ENCODE measurements at places on chromosomes 6 and 20.
A peak's percentile ranks its signal among the peaks of the same experiment; 100 is the strongest.

DNA sequence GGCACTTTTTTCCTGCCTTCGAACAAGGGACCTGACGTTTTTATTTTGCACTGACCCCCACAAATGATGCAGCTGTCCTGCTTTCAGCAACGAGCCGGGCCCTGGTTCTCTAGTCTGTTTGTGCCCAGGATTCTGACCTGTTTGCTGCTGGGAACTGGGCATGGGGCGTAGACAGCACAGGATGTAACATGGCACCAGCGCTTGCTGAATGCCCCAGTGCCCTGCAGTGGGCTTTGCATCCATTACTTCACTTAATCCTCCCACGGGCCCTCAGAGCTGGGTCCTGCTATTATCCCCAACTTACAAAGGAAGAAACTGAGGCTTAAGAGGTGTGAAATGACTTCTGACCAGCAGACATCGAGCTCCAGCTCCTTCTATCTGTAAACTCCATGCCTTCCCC, 80.4 kb upstream of the PMEPA1 start:
- no peak for DNase-seq

DNA sequence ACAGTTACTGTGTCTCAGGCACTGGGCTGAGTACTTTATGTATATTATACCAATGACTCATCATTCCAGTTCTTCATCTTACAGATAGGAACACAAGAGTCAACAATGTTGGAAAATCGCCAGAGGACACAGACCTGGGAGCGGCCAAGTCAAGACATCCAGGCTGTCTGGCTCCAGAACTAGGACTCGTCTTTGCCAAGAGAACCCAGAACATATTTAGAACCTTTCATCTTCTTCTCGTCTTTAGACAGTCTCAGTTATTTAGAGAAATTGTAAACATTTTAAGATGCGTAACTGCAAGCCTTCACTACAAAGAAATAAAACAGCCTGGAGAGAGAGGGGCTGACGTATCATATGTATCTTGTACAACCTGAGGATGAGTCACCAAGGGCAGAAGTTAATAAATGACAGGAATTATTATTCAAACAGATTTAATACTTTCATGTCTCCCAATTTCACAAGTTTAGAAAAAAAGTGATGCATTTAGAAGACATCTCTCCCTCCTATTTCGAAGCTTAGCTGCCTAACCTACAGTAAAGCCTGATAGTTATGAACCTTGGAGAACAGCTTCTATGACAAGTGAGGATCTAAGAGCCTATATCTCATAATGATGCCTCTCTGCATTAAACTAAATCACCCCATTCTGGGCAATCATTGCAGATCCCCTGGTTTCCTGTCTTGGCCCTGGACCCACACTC, 43.4 kb downstream of the SLC22A3 start:
- DNase-seq, result no peak

GRCh38 chr20:39049684-39050554, 87.8 kb downstream of the DHX35 start:
- peak; percentile 75 for DNase-seq

GRCh38 chr20:59925899-59926298, 7.5 kb downstream of the SYCP2 start:
- no peak for DNase-seq

DNA sequence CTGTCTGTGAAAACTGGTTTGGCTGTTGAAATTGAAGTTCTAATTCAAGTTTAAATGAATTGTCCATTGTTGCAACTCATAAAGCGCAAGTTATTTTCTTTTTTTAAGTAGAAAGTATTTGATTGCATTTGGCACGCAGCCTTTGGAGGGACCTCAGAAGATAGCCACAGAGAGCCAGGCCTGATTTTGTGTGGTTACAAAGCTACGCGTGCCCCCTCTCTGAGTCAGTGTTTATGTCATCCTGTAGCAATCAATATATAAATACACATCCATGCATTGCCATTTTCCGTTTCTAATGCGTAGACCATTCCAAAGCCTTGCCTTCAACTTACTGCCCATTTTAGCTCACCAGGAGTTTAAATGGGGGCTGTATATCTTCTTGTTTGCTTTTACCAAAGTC, 173.2 kb downstream of the TMEM242 start:
- no peak for DNase-seq

- no peak for DNase-seq
Observed at GRCh38 chr20:18543932-18544331, 23.3 kb upstream of the SMIM26 start.

DNA sequence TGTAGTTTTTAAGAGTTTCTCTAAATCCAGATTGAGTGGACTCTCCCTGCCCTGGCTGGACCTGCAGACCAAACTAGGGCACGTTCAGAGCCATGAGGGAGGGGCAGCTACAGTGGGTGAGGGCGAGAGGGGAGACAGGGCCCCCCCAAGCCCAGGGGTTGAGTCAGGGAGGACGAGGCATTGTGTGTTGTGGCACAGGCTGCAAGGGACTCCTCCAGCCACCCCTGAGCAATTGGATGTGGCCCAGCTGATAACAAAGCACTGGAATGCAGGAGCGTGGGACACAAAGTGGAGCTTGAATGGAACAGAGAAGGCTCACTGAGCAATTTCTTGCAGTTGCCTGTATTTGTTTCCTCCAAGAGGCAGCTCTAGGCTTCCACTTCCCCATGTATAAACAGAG, 43.5 kb upstream of the MYL9 start:
- DNase-seq, result no peak

DNA sequence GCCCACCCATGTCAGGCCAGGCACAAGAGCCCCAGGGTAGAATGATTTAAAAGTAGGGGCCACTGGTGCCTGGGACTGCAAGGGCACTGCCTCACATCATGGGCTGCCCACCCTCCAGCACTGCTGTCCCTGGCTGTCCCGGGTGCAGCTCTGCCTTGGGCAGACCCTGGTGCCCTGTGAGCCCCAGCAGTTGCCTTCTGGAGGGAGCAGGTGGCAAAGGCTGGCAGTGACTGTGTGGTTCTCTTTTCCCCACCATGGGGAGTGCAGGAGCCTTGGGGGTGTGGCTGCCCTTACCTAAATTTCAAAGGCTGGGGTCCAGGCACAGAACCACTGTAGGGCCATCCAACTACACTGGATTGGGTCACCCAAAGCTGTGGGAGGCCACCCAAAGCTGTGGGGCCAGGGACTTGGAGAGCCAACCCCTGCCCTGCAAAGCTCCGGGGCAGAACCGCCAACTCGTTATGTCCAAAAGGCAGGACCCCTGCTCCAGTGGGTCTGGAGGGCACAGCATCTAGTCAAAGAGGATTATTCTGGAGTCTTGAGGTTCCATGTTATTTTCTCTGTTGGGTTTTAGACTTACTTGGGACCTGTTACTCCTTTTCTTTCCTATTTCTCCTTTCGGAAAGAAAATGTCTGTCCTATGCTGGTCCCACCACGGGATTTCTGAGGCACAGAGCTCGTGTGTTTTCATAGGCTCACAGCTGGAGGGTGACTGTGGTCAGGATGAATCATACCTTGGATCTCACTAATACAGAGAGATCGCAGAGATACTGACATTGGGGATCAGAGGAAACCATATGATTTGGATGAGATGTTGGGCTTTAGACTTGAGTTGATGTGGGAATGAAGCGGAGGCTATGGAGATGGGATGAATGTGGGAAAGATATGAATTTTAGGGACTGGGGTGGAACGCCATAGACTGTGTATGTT, 65.3 kb downstream of the RAMACL start:
- no peak for DNase-seq

DNA sequence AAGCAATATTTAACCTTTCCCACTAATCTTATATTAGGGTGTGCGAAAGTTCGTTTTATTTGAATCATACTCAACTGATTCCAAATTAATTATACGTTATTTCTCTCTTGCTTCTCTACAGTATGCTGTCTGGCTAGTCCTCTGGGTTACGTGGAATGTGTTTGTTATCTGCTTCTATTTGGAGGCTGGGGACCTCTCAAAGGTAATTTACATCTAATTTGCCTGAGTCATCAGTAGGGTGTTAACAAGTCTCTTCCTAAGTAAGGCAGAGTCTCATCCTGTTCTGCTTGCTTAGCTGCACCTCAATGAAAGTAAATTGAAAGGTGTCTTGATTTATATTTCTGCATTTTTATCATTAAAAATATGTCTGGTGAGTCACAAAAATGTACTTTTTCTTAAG, 551.5 kb downstream of the NKAIN2 start:
- no peak for DNase-seq

DNA sequence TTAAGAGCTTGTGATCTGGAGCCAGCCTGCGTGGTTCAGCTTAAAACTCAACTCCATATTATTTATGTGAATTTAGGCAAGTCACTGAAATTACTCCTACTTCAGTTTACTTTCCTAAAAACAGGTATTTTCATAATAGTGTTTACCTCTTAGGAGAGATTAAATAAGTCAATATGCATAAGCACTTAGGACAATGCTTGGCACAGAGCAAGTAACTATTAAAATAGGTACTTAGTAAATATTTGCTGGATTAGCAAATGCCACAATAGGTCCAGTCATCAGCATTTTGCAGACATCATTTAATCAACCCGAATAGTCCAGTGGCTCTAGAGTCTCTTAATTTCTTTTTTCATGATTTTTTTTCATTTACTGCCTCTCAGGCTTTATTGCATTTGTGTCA, 78.6 kb upstream of the PTPRK start:
- DNase-seq, result no peak

DNA sequence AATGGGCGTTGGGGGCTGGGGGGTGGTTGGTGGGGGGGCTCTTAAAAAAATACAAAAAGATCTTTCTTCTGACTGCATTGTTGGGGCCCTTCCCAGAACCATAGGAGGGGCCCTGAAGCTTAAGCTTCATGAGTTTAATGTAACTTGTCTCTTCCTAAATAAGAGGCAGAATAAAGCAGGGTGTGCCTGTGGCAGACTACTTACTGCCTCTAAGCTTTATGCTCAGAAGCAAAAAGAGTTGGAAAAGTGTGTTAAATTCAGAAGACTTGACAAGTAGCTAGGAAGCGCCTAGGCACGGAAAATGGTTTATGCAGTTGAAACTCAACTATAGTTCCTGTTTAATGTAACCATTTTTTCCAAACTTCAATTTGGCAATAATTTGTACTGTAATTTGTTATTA, 44.5 kb downstream of the TIAM2 start:
- DNase-seq, result no peak

DNA sequence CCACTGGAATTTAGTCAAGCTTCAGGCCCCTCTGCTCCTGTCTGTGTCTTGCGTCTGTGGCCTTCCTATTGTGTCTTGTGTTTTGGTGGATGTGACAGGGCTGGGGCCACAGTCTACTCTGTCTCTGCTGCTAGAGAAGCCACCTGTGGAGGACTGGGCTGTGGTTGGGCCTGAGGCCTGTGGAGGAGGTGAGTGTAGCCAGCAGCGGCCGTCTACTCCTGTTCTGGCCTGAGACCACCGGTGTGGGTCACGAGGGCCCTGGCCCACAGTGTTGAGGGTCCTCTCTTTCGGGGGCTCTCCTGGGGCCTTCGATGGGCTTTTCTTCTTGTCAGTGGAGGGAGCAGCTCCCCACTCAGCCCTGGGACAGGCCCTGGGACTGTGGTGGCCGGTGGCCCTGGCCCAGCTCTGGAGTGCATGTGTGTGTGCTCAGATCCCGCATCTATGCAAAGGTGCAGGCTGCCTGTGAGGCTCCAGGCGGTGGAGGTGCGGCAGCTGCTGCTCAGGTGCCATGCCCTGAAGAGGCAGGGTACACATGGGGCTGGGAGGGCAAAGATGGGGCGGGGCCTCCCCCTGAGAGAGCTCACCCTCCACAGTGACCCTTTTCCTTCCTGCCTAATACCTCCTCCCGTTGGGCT, 20.8 kb downstream of the SDCBP2 start:
- no peak for DNase-seq

DNA sequence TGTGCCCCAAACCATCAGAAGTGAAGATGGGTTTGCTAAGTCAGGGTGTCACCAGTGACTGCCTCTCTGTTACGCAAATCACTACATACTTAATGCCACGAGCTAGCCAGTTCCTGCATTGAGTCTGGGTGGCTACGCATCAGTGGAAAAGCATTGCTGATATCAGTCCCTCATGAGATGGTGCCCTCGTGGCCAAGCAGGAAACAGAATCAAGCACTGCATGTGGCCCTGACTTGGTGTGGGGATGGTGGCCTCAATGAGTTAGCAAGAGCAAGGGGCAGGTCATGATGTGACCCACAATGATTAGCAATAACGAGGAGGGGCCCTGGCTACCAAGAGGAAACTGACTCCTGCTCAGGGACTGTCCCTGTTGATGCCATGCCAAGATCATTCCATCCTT, 51.6 kb upstream of the FNDC1 start:
- DNase-seq, result no peak

DNA sequence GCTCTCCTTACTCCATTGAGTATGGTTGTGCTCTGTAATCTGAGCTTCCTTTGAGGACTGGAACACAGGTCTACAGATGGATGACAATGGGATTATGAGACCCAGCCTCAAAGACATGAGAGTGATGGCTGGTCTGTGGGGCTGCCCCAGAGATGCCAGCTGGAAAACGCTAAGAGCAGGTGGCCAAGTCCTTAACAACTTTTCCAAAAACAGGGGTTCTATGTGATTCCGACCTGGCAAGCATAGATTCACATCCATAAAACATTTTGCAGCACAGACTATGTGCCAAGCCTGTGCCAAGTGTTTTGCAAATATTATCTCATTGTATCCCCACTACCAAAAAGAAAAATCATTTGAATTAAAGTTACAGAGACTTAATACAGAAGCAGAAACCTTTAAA, 270.4 kb downstream of the PTPRT start:
- DNase-seq, result no peak

DNA sequence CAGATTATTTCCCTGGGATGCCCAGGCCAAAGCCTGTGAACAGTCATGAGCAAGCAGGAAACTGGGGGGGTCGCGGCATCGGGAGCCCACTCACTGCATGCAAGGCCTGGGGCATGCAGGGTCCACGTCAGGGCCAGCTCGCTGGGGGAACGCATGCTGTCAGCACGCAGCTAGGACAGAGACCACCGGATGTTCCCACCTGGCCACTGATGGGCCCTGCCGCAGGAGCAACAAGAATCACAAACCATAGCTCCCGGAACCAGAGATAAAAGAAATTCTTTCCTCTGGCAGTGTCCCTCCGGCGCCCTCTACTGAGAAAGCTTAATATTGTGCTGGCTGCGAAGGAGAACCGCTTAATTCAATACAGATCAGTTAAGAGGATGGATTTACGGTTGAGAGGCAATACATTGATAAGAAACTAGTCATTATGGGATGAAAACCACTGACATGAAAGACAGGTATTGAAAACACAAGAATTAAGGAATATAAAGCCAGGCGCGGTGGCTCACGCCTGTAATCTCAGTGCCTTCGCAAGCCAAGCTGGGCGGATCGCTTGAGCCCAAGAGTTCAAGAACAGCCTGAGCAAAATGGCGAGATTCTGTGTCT, 32.6 kb downstream of the C6orf15 start:
- peak; percentile 49 for DNase-seq

- DNase-seq, result no peak
Observed at GRCh38 chr6:33073431-33073871, at the start of gene HLA-DPA1. TSS of gene HLA-DPA1 (minus strand) at chr6:33073649.

GRCh38 chr6:17393892-17394631, 667 bp downstream of the CAP2 start:
- no peak for DNase-seq

- no peak for DNase-seq
Observed at GRCh38 chr6:118148561-118148960, 241.5 kb downstream of the SLC35F1 start.

DNA sequence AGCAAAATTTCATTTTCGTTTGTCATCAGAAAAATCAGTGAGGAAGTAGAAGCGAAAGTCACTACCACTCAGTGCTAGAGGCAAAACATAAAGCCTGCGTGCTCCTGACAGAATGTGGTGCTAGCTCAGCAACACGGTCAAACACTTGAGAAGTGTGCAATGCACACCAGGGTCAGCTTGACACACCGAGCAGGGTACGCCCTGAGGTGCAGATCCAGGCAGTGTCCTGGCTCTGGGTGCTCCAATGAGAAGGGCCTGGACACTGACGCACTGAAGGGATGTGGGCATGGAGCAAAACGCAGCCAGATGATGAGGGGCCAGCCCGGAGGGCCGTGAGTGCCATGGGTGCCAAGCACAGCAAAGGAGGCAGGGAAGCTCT, 5.9 kb downstream of the RNASET2 start:
- DNase-seq, result no peak

All from hematopoietic multipotent progenitor cell treated with erythropoietin and hydrocortisone succinate and interleukin-3 and kit ligand, for 15 days (in vitro differentiated cells).